ENCODE measurements at places on chromosomes 2 and 18. TPM values are rescaled to one million over a fixed set of nuclear protein-coding genes. Genes with fewer than 3 reads are reported as not detected.

MEIS1 gene
- total RNA-seq = 1.2 TPM

- no peaks in the 10 kb centered on the region for H3K36me3 ChIP-seq
- H3K27me3 ChIP-seq = no peaks in the 10 kb centered on the region
- no peak overlapping the region for H3K4me3 ChIP-seq
- H3K27ac ChIP-seq = no peak overlapping the region
- no peaks in the 10 kb centered on the region for H3K4me1 ChIP-seq
Measured at GRCh38 chr2:121153516-121153915, 131.5 kb downstream of the TFCP2L1 start.

EDAR gene
- total RNA-seq = not detected

PLEKHH2 gene
- total RNA-seq = 5.0 TPM

HOXD11 gene
- not detected for total RNA-seq

DNA sequence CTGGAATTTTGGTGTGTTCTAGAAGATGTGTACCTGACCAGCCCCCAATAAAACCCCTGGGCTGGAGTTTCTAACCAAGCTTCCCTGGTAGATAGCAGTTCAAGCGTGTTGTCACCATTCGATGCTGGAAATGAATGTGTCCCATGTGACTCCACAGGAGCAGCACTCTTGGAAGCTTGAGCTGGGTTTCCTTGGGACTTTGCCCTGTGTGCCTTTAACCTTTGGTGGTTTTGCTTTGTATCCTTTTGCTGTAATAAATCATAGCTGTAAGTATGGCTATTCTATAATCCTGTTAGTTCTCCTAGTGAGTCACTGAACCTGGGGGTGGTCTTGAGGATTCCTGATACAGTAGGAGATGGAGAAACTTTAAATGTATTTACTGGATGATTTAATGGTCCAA is 65.2 kb downstream of the KLHL14 start:
- no peaks in the 10 kb centered on the region for H3K36me3 ChIP-seq
- no peaks in the 10 kb centered on the region for H3K4me1 ChIP-seq
- H3K27ac ChIP-seq = no peak overlapping the region

LBX2 gene
- total RNA-seq = 0.55 TPM

- no peak overlapping the region for H3K27ac ChIP-seq
- H3K4me1 ChIP-seq = no peaks in the 10 kb centered on the region
- H3K27me3 ChIP-seq = no peaks in the 10 kb centered on the region
- DNase-seq = no peak
- H3K4me3 ChIP-seq = no peak overlapping the region
Measured at GRCh38 chr2:189834059-189834458, 49.8 kb downstream of the PMS1 start.

GRCh38 chr2:2059199-2059598 is 271.9 kb downstream of the MYT1L start:
- no peak for DNase-seq
- no peaks in the 10 kb centered on the region for H3K36me3 ChIP-seq
- no peaks in the 10 kb centered on the region for H3K4me1 ChIP-seq
- H3K4me3 ChIP-seq = no peak overlapping the region
- no peak overlapping the region for H3K27ac ChIP-seq

DNA sequence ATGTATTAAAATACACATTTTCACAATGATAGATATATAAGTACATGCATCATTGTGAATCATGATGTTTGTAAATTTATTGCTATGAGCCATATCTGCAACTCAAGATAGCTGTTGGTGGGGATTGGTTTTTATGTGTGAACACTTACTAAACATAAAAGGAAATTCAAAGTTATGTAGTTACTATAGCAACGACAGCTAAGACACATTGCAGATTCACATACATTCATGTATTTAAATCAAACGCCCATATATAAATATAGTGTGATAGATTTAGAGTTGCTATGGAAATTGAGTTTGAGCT is 65.6 kb downstream of the MAPRE2 start:
- H3K27me3 ChIP-seq = no peaks in the 10 kb centered on the region
- H3K4me3 ChIP-seq = no peak overlapping the region
- H3K4me1 ChIP-seq = no peaks in the 10 kb centered on the region
- H3K27ac ChIP-seq = no peak overlapping the region

DNA sequence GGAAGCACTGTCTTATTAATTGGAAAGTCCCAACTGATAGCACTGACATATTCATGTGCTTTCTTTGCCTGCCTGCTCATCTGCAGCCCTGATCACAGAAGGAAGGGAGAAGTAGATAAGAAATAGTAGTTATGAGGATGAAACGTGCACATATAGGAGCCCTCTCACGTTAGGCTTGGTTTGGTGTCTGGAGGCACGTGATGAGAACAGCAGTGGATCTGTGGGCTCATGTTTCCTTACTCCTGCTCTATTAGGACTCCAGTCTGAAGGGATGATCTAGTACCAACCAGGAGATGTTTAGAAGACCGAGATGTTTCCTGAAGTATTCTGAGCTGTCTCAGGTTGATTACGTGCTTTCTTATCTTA is 84.9 kb downstream of the MAP4K4 start:
- no peak for DNase-seq
- H3K4me3 ChIP-seq = no peak overlapping the region
- H3K36me3 ChIP-seq = no peaks in the 10 kb centered on the region
- no peaks in the 10 kb centered on the region for H3K27me3 ChIP-seq
- peaks cover 15% of the 10 kb centered on the region for H3K4me1 ChIP-seq

LYG1 gene
- not detected for total RNA-seq

- H3K36me3 ChIP-seq = no peaks in the 10 kb centered on the region
- no peaks in the 10 kb centered on the region for H3K27me3 ChIP-seq
- no peak overlapping the region for H3K27ac ChIP-seq
- H3K4me1 ChIP-seq = no peaks in the 10 kb centered on the region
- no peak overlapping the region for H3K4me3 ChIP-seq
Measured at GRCh38 chr2:129734343-129735034, 245.0 kb upstream of the RAB6C start.

- no peaks in the 10 kb centered on the region for H3K36me3 ChIP-seq
- H3K27ac ChIP-seq = no peak overlapping the region
- no peaks in the 10 kb centered on the region for H3K27me3 ChIP-seq
- no peak overlapping the region for H3K4me3 ChIP-seq
- 0 out of 2 replicates have a peak, but pooled peaks cover 2% of the 10 kb centered on the region for H3K4me1 ChIP-seq
Measured at GRCh38 chr2:12032398-12032797, 286.0 kb downstream of the LPIN1 start.

GRCh38 chr2:202529389-202529788 is 105.4 kb upstream of the FAM117B start:
- no peak overlapping the region for H3K4me3 ChIP-seq
- H3K4me1 ChIP-seq = no peaks in the 10 kb centered on the region
- H3K27me3 ChIP-seq = no peaks in the 10 kb centered on the region
- no peak overlapping the region for H3K27ac ChIP-seq
- H3K36me3 ChIP-seq = peaks cover 13% of the 10 kb centered on the region

- H3K36me3 ChIP-seq = no peaks in the 10 kb centered on the region
- no peak overlapping the region for H3K4me3 ChIP-seq
- no peak for DNase-seq
- no peaks in the 10 kb centered on the region for H3K4me1 ChIP-seq
- no peaks in the 10 kb centered on the region for H3K27me3 ChIP-seq
- H3K27ac ChIP-seq = no peak overlapping the region
Measured at GRCh38 chr2:220550995-220551700, 923.7 kb downstream of the SLC4A3 start.
